ENCODE measurements at places on chromosomes 12 and 14. TPM values are rescaled to one million over a fixed set of nuclear protein-coding genes. Genes with fewer than 3 reads are reported as not detected.

DNA sequence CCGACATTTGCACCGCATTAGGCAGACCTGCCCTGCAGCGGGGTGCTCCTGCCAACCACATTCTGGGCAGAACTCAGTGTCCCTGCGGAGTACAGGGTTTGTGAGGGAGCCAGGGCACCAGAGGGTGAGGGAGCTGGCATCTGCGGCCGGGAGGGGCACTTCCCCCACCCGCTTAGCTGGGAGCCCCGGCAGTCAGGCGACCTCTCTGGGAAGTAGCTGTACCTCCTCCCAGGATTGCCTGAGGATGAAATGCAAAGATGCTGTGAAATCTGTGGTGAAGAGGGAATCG is 58.6 kb downstream of the ANKRD9 start:
- DNase-seq: no peak

PPM1H gene
- total RNA-seq: 12.3 TPM

- DNase-seq: no peak
These were observed 61.6 kb downstream of the EML1 start for GRCh38 chr14:99854831-99855230.

- DNase-seq: no peak
These were observed 30.2 kb downstream of the RIMBP2 start for GRCh38 chr12:130685850-130686249.

PIWIL1 gene
- total RNA-seq: not detected

DNA sequence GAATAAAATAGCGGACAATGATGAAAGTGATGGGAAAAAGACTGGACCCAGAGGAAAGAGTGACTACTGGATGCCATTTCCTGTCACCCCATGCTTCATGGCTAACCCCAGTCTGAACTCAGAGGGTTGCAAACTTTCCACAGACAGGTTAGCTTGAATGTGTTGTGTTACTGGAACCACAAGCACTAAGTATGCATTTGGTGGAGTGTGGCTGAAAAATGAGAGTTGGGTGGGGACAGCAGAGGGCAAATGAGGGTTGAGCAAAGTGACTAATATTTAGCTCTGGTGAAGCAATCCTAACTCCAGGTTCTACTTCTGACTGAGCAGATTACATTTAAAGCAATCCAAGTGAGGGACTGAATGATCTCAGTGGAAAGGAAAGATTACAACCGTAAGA is 1.6 kb downstream of the SLC16A7 start:
- DNase-seq: no peak

TMEM132D gene
- 0.18 TPM for total RNA-seq

CPM gene
- 32.5 TPM for total RNA-seq

GRCh38 chr12:79424109-79424721 is 266.5 kb downstream of the PAWR start:
- DNase-seq: no peak

DNA sequence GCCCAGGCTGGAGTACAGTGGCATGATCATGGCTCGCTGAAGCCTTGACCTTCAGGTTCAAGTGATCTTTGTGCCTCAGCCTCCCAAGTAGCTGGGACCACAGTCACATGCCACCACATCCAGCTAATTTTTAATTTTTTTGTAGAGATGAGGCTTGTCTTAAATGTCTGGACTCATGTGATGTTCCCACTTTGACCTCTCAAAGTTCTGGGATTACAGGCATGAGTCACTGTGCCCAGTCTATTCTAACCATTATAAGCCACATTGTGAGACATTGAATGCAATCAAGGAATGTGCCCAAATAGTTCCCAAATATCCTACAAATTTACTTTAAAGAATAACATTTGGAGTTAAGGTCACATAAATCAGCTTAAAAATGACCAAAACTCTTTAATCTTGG is 130.7 kb upstream of the ARID2 start:
- DNase-seq: no peak

DNA sequence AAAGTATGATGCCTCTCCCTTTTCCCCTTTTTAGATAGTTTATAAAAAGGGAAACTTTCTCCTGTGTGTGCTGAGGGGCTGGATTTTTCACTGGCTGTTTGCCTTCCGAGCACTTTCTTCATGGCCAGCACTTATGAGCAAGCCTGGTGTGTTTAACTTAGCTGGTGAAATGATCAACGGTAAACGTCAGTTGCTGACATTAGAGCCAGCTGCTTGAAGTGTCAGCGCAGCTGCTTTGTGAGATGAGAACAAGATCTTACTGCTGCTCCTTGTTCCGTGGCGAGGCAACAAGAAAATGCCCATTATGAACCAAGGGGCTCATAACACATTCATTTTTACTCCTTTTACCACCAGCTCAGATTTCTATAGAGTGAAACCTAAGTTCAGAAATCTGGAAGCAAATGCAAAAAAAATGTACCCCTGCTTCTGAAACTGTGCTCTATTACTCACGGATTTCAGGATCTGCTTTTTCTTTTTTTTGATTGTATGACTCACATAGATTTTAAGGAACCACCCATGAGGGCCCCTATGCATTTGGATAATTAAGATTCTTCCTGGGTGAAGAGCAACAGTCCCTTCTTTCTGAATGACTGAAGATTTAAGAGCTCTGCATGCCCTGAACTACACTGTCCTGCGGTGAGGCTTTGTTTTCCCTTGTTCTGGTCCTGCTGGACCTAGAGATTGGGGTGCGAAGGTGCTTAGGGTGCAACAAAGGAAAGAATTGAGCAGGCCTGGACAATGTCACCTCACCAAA is 74.3 kb upstream of the CPM start:
- DNase-seq: no peak

DGLUCY gene
- total RNA-seq: 53.8 TPM

PAX9 gene
- 5.3 TPM for total RNA-seq

GRCh38 chr12:52010692-52011601 is 4.2 kb downstream of the TAMALIN start:
- no peak for DNase-seq

DNA sequence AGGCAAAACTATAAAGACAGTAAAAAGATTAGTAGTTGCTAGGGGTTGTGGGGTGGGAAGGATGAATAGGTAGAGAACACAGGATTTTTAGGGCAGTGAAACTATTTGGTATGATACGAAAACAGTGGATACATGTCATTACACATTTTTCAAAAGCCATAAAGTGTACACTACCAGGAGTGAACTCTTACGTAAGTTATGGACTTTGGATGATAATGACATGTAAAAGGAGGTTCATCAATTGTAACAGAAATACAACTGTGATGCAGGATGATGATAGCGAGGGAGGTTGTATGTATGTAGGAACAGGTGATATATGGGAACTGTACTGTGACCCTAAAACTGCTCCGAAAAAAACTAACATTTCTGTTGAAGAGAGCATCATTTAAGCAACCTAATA is 15.1 kb upstream of the FGF6 start:
- no peak for DNase-seq

- no peak for DNase-seq
These were observed 14.5 kb downstream of the IAPP start for GRCh38 chr12:21387174-21387573.

GRCh38 chr12:123474485-123475245 is 16.7 kb downstream of the SNRNP35 start:
- no peak for DNase-seq

SMIM10L1 gene
- 8.9 TPM for total RNA-seq

DNA sequence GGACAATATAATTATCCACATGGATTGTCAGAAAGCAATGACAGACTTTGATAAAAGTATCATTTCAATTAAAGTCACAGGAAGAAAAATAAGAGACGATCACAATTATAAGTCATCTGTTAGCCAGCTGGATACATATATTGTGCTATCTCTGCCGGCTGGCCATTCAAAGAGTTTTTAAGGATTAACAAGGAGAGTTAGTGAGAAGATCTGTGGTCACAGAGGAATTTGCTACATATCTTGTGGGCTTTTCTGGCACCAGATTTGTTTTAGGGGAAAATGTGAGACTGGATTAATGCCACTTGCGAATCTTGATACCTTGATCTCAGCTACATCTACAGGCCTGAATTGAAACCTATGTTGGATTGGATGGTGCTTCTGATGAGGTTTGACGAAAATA is 90.9 kb upstream of the MANSC4 start:
- DNase-seq: no peak

DNA sequence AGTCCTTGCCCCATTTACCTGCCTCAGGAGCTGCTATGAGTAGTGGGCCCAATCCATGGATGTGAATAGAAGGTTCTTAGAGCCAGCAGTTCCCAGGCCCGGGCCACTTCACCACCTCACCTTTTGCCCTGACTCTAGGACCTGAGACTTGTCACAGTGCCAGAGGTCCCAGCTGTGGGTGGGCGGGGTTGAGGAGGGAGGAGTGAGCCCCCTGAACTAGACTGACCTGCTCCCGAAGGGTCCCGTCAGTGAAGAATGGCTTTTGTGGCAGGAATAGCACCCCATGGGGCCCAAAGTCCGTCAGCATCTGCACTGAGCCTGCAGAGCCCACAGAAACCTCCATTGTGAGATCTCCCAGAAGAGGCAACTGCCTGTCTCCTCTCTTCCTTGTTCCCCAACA is 12.9 kb downstream of the ABCD4 start:
- no peak for DNase-seq

MYL2 gene
- total RNA-seq: not detected

DPF3 gene
- total RNA-seq: 2.9 TPM
